ENCODE measurements at places on chromosomes 1 and 21.
A peak's percentile ranks its signal among the peaks of the same experiment; 100 is the strongest.

GRCh38 chr1:44919400-44919799, 67.0 kb downstream of the EIF2B3 start:
- DNase-seq = no peak

DNA sequence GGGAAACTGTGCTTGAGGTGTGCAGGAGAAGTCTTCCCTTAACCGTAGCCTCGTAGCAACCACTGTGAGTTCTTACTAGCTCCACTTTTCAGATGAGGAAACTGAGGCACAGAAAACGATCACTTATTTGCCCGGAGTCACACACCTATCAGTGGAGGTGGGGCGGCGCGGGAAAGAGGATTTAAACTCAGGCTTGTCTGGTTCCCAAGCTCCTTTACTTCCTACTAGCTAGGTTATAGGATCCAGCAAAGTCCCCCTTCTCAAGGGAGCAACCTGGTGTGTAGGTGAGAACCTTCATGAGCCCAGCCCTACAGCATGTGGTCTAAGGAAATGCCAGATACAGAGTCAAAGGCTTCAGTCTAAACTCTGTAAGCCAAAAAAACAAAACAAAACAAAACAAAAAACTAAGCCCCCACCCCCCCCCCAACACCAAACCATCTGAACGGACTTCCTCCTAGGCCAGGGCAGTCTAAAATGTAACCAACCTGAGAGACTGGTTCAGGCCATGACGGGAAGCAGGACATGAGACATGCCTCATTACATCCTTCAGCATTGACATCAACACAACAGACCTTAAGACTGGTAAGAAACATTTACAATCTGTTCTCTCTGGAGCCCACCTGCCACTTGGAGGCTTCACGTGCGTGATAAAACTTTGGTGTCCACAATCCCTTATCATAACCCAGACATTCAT, 709 bp upstream of the FBXO42 start:
- DNase-seq = no peak

GRCh38 chr1:160911441-160911840, 26.5 kb upstream of the ITLN1 start:
- DNase-seq = no peak

DNA sequence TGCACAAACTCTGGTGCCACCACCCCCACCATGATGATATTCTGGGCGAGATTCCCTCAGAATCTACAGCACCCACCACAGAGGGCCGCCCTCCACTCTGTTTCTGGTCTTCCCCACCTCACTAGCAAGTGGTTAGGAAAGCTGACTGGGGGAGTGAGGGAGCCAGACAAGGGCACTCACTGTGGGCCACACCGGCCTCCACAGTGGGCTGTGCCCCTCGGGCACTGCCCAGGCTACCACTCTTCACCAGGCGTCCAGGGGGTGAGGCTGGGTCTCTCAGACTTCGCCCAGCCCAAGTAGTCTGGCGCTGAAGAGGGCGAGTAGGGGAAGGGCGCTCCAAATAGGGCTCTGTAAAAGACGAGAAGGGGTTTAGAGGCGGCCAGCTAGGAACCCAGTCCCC, 11.2 kb upstream of the GATAD2B start:
- DNase-seq = no peak

DNA sequence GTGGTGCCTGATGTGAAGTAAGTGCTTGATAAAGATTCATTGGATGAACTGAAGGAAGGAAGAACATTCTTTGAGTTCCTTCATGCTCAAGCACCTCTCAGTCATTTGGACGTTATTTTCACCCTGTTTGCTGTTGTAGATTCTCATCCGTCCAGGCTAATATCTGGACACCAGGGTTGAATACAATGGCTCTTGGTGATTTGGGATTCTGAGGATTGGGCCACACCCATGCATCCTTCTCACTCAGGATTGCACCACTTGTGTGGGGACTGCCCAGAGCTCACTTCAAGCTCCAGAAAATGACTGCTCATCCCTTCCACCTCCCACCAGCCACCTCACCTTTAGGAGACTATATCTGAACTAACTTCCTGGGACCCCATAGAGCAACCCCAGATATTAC, 117.1 kb upstream of the IPO9 start:
- DNase-seq = no peak

GRCh38 chr1:209648346-209648745, 3.9 kb downstream of the LAMB3 start:
- DNase-seq = peak; percentile 64

GRCh38 chr1:11977625-11978024, 2.6 kb upstream of the MFN2 start:
- DNase-seq = no peak

DNA sequence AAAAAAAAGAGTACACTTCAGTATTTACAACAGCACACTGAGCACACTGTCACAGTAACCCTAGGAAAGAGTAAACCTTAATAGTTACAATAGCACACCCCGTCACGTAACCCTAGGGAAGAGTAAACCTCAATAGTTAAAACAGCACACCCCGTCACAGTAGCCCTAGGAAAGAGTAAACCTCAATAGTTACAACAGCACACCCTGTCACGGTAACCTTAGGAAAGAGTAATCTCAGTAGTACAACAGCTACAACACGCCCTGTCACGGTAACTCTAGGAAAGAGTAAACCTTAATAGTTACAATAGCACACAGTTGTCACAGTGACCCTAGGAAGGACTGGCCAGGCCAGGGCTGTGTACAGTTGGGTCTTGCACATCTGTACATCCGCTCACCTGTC, 3.0 kb downstream of the CDK11A start:
- DNase-seq = no peak

DNA sequence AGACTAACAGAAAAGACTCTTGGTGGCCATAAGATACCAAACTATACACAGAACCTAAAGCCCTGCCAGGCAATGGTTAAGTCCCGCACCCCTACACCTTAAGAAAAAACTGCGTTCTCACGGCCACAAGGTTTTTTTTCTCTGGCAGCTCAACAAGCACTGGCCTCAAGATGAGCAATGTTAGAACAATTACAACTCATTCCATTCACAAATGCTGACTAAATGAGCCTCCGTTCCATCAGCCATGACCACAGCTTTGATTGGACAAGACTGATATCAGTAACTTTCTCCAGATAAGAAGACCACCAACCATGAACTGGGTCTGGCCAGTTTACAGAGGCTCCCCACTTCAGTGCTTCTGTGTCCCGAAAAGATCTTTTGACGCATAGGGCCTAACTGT, 31.9 kb downstream of the SEC16B start:
- DNase-seq = no peak

- DNase-seq = no peak
These were observed 307.1 kb upstream of the RRP15 start for GRCh38 chr1:217977943-217978342.

DNA sequence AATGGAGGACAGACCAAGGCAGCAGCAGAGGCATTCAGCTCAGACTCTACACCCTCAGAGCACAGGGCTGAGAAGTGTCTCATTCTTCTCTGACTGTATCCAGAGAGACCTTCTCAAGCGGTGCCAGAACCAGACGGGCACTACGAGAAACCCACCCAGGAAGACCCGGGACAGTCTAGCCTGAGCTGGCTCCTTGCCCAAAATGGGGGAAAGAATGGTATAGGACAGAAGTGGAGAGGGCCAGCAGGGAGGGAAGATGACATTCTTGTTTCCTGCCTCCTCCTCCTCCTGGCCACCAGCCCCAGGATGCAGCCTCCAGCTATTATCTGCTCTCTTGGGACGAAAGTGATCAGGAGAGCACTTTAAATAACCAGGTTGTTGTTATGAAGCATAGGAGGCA, 22.6 kb upstream of the PRELP start:
- no peak for DNase-seq

GRCh38 chr1:7752512-7753417, 18.3 kb upstream of the VAMP3 start:
- peak; percentile 86 for DNase-seq

DNA sequence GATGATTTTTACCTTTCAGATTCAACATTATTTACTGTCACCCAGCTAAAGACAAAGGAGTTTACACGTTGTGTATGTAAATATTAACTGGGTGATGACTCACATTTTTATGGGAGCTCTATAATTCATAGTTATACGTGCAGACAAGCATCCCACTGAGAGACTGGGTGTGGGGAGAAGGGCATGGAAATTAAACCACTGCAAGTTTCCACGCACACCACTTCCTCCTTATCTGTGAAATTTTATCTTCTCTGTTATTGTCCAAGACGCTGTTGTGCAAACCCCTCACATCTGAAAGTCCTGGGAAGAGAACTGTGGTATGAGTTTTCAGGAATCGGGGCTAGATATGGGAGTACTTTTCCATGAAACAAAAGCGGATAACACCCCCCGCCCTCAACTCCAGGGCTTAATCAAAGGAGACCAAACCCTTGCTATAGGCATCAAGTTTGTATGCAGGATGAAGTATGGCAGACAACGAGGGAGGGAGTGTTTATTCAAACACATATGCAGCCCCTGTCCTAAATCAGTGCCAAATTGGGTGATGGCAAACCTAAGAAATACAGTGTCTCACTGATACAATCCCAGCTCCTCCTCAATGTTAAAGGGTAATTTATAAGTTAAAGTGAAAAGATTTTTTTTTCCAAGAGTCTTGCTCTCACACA, 23.3 kb upstream of the DPT start:
- DNase-seq = no peak

GRCh38 chr1:165116732-165117131, 239.8 kb downstream of the LMX1A start:
- DNase-seq = no peak

GRCh38 chr1:15680131-15680530, 4.0 kb upstream of the PLEKHM2 start:
- DNase-seq = no peak

DNA sequence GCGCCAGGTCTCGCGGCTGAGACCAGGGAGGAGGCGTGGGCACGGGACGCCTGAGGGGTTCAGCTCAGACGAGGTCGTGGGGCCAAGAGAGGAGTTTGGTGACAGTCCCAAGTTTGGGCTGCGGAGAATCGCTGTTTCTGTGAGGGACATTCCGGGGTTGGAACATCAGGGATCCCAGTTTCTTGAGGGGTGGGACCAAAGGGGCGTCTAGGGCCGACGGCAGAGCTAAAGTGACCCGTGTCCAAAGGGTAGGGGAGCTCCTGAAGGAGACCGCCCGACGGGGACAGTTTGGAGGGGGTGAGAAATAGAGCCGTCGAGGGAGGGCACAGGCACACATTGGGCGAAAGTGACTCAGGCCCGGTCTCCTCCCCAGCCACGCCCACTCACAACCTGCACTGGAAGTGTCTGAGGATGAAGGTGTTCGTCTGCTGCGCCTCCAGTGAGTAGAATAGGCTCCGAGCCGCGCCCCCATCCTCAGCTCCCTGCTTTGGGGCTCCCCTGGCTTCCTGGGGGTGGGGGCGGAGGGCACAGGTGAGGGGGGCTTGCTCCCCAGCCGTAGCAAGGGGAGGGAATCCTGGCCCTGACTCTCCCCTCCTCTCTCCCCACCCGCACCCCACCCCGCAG, 7.0 kb downstream of the EFNA3 start:
- DNase-seq = peak; percentile 40

- DNase-seq = no peak
These were observed 50.0 kb downstream of the BEND5 start for GRCh38 chr1:48726557-48727215.

GRCh38 chr21:42317341-42317741, 2.1 kb upstream of the TFF3 start:
- no peak for DNase-seq

GRCh38 chr1:160748181-160748877, 9.3 kb downstream of the SLAMF7 start:
- no peak for DNase-seq

- DNase-seq = no peak
These were observed 160.1 kb downstream of the PTPRC start for GRCh38 chr1:198798923-198799386.

- DNase-seq = peak; percentile 5
These were observed 38.7 kb upstream of the BECN2 start for GRCh38 chr1:241918879-241919278.

DNA sequence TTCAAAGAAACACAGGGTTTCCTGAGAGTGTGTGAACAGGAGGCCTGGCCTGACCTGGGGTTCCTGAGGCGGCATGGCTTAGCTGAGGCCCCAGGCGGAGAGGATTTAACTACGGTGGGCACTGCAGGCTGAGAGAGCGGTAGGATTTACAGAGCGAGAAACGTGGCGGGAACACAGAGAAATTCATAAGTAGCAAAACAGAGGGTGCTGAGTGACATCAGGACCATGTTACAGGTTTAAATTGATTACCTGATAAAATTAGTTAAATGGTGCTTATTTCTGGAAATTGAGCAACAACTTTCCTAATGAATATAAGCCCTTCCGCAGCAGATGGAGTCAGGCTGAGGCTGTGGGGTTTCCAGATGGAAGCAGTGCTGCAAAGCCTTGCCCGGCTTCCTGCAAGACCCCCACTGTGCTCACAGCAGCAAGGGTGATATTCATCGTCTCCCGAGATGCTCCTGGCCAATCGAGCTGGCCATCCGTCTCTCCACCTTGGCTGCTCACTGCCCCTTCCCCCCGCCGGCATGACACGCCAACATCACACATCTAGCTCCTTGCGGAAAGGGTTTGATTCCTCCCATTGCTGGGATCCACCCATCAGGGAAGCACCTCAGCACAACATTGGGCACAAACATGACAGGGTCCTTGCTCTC, 69.4 kb upstream of the MORC3 start:
- DNase-seq = no peak

GRCh38 chr1:31587720-31588423, 11.6 kb downstream of the TINAGL1 start:
- peak; percentile 41 for DNase-seq

DNA sequence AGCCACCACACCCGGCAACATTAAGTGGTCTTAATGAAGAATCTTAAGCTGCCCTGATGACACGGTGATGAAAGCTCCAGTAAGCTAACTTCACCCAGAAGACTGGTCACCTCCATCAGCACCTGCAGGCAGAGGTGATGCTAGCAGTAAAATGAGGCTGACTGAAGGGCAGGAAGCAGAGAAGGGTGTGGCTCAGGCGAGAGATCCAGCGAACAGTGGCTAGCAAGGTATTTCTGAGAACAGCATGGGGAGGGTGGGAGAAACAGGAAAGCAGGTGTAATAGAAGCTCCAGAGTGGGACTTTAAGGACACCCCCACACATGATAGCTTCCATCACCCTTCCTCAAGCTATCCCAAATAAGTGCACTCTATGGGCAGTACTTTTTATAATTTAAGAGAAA, 15.9 kb upstream of the DISP1 start:
- no peak for DNase-seq

DNA sequence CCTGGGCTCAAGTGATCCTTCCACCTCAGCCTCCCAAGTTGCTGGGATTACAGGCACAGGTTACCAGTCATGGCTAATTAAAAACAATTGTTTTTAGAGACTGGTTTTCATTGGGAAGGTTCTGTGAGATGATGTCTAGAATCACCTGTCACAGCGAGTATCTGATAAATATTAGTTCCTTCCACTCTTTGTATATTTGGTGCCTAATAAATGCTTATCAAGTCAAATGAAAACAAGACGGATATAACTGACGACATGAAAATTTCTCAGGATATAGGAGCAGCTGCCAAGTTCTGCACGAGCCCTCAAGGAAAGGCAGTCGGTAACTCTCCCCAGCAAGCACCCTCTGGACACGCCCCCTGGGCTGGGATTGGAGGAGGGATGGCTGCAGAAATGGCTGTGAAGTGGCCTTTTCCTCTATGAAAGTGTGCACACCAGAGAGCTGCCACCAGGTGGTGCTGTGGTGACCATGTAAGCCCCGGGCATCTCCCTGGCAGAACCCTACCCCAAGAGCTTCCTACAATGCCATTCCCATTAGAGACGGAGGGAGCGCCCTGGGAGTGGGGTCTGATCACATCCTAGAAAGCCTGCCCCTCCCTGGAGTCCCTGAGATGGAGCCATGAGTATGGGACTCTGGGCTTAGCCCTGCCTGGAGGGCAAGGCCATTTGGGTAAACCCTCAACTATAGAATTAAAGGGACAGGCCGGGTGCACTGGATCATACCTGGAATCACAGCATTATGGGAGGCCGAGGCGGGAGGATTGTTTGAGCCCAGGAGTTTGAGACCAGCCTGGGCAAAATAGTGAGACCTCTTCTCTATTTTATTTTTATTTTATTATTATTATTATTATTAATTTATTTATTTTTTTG, 50.9 kb downstream of the HTR6 start:
- peak; percentile 99 for DNase-seq

All from SJCRH30 (cell line).